ENCODE measurements at places on chromosomes 2 and 18. TPM values are rescaled to one million over a fixed set of nuclear protein-coding genes. Genes with fewer than 3 reads are reported as not detected.
A peak's percentile ranks its signal among the peaks of the same experiment; 100 is the strongest.

- DNase-seq: no peak
Observed at GRCh38 chr18:77749089-77749488, 499.4 kb downstream of the GALR1 start.

GRCh38 chr2:215664847-215665525 lies 229.1 kb upstream of the FN1 start:
- no peak for DNase-seq

- DNase-seq: no peak
Observed at GRCh38 chr2:144364944-144365738, 154.8 kb downstream of the ZEB2 start.

- DNase-seq: peak; percentile 24
Observed at GRCh38 chr18:57677262-57678211, 55.9 kb upstream of the NARS1 start.

- DNase-seq: peak; percentile 6
Observed at GRCh38 chr2:17879913-17880274, 1.4 kb downstream of the KCNS3 start.

GRCh38 chr2:25960920-25961319 lies 21.4 kb downstream of the KIF3C start:
- no peak for DNase-seq

DNA sequence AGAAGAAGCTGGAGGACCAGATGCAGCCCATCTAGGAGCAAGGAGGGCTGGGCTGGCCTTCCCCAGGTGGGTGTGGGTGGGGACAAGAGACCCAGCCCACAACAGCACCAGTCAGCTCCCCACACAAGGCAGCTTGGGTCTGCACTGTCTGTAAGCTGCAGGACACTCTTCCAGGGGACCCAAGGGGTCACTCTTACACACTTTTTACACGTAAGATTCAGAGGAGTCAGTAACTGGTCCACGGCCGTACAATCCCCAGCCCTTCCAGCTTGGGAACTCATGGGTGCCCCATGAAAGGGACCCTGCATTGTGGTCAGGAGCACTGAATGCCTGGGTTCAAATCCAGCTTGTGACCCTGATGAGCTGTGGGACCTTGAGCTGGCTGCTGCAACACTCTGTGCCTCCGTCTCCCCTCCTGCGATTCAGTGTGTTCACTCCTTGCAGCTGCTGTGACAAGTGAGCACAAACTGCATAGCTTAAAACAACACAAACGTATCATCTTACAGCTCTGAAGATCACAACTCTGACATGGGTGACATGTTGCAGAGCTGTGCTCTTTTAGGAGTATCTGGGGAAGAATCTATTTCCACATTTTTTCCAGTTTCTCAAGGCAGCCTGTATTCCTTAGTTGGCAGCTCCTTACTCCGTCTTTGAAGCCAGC lies 11.1 kb upstream of the SLC66A3 start:
- DNase-seq: no peak

DNA sequence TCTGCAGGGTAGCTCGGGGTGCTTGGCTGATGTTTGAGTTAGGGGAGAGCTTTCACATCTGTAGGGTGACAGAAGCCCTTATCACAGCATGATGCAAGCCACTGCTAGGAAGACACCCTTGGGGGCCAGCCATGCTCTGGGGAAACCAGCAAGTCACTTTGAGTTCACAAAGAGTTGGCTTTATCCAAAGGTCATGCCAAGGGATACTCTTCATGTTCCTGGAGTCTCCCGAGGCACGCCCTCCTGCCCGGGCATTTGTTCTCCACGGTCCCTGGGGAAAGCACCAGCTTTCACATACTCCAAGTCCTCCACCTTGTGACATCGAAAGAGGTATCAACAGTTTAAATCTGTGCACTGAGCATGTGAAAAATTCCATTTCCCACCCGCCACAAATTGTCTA lies 227.7 kb downstream of the VAPA start:
- peak; percentile 37 for DNase-seq

DNA sequence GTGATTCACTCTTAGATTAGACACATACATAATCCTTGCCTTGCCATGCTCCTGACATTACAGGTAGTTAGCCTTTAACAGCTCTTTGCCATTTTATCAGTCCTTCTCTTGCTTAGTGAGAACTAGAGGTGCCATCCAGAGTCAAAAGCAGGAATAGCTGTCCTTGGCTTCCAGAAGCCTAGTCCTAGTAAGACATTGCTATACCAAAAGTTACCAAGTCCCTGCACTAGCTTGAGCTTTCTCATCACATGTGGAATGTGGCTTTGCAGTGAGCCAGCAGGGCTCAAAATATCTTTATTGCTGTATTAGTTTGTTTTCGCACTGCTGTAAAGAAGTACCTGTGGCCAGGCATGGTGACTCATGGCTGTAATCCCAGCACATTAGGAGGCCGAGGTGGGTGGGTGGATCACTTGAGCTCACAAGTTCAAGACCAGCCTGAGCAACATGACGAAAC lies 104.7 kb upstream of the NOSTRIN start:
- DNase-seq: no peak

- no peak for DNase-seq
Observed at GRCh38 chr2:120905298-120905697, 169.6 kb downstream of the GLI2 start.

GRCh38 chr2:167817422-167817821 lies 430.0 kb downstream of the STK39 start:
- no peak for DNase-seq

- no peak for DNase-seq
Observed at GRCh38 chr2:69538872-69539548, 101.8 kb upstream of the NFU1 start.

- DNase-seq: no peak
Observed at GRCh38 chr2:96539215-96539920, 2.8 kb downstream of the ARID5A start.

- DNase-seq: peak; percentile 39
Observed at GRCh38 chr2:174485788-174486562, 854 bp downstream of the GPR155 start.

DNA sequence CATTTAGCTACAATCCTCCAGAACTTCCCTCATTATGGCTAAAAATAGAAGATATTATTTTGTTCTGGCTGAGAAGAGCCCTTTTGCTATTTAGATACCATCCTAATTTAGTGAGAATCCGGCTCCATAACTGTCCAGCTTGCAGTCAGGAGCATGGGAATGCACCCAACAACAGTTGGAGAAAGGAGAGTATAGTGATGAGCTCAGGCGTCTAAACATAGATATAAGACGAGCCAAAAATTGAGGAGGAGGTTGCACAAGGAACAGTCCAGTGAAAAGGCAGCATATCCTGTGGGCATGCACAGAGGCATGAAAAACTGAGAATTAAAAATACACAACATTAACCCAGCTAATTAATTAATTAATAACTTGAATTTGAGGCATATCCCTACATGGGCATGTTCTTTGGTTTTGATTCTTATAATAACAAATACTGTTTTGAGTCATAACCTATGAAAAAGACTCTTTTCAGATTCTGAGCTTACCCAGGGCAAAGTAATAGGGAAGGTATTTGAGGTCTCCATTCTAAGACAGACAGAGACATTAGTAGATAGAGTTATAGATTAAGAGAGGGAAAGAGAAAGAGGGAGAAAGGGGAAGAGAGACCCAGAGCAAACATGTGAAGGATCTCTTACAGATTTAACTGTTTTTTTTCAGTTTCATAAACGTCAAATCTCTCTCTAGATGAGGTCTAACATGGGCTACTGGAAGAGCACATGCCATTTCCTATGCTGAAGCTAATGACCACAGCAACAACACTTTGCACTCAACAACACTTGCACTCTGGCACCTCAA lies 311.2 kb downstream of the OSR1 start:
- no peak for DNase-seq

DNA sequence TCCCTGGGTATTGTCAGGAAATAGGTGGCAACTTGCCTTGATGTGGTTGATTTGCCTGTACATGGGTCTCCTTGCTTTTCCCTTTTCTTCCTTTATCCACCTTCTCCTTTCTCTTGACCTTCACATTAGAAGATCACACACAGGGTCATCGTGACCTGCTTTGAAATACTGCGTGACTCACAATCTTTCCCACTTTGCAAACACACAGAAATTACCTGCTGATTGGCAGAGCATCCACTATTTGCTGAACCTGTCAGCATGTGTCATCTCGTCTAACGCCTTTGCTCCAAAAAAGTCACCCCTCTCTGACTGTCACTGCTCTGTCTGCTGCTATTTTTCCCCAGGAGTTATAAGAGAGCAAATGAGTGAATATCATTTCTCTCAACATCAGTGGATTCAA lies 60.8 kb downstream of the MYO3B start:
- no peak for DNase-seq

- no peak for DNase-seq
Observed at GRCh38 chr18:37845498-37845897, 279.9 kb upstream of the CELF4 start.

DNA sequence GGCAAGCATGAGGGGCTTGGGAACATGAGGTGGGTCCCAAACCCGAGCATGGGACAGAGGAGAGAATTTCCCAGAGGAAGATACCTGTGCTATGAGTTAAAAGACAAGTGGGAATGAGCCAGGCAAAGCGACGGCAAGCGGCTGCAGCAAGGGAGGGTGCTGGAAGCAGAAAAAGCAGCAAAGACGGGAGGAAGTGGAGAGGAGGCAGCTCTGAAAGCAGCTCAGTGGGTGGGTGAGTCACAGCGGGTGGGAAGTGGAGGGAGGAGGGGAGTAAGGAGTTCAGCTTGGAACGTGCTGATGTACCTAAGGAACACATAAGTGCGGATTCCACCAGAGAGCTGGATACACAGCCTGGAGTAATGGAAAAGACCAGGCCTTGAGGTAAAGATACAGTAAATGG lies 41.4 kb downstream of the THUMPD2 start:
- no peak for DNase-seq

DNA sequence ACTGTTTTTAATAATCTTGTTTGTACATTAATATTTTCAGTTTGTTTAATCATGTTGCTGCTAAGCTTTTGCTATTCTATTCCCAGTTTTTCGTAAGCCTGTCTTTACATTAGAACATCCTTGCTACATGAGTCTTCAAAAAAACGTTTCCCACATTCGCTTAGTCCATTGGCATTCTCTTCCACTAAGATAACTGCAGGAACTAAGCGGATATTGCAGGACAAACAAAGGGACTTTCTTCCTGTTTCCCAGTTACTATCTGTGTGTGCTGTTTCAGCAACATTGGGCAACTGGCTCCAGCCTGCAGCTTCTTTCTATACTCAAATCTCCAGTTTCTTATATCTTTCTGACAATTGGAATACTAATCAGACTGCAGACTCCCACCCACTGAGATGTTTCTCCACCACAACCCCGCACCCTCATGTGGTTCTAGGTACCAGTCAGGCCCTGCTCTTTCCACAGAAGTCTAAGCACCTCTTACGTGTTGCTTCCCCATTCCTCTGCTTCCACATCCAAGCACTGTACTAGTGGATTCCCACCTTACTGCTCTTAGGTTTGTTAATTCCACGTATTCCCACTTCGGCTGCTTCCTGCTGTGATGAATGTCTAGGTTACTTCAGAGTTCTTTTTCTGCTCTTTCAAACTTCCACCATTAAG lies 420.3 kb downstream of the LRRTM4 start:
- no peak for DNase-seq

DNA sequence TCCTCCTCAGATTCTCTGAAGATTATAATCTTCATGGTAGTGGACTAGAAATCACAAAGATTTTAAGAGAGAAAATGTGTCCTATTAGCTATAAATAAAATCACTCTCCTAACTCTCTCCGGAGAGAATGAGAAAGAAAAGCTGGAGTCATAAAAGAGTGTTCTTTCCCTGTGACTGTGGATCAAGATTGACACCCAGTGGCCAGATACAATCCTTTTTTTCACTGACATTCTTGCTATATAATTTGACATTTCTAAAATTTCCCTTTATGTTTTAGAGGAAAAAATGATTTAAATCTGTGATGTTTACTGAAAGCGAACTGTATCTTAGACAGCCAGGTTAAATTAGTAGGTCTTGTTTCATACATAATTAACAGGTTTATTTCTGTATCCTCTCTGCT lies 35.4 kb upstream of the LRP2 start:
- no peak for DNase-seq

DNA sequence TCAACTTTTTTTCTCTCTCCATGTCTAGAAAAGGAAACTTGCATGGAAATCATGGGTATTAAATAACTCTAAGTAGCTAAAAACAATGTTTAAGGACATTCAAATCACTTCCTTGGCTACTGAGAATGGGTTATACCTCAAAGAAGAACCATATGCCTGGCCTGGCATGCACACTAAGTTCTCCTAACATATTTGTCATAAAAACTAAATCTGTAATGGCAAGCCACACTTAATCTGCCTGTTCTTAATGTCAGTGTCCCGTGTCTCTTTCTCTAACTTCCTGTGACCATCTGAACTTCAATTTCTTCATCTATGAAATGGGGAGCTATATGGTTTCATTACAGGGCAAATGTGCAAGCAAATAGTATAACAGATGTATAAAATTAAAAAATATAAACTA lies 11.1 kb downstream of the PDE1A start:
- no peak for DNase-seq

DNA sequence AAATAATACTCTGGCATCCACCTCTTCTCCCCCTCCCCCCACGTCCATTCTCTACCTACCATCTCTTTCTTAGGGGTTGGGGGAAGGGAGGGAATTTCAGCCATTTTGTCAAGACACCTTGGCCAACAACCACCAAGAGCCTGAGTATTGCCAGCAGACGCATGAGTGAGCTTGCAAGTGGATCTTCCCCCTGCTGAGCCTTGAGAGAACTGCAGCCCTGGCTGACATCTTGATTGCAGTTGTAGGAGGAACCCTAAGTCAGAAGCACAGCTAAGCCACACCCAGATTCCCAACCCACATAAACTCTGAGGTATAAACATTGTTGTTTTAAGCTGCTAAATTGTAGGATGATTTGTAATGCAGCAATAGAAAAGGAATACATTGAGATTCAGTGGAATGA lies 165.6 kb downstream of the TMEFF2 start:
- no peak for DNase-seq

GRCh38 chr2:222862106-222862908 lies 1.5 kb downstream of the ACSL3 start:
- DNase-seq: peak; percentile 28

DNA sequence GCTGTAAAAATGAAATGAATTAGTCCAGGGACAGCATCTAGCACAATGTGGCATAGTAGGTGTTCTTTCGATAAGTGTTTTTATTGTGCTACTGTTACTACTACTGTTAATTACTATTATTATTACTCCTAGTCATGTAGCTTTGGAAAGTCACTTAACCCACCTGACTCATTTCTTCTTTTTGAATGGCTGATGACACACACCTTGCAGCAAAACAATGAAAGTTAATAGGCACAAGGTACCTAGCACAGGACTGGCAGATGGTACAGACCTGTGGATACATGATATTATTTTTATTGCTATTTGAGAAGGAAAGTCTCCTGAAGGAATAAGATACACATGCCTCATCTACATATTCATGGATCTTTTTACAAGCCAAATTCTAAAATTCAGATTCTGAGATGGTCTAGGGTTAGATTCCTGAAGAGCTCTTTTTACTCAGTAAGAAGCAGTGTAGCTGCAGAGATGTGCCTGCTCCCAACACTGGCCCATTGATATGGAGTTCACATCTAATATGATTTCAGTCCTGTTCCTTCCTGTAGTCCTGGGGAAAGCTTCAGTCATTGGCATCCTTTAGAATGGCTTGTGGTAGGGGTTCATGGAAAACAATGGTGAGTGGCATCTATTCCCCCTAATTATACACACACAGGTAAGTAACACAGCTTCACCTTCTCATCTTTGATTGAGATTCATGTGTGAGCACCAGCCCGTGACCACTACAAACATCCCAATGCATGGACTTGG lies 7.9 kb upstream of the ERMN start:
- DNase-seq: no peak

Gene ST3GAL5
- total RNA-seq: 18.8 TPM

Gene KCNJ13
- total RNA-seq: not detected

Gene RAB1A
- 53.7 TPM for total RNA-seq

Gene SCLY
- 32.4 TPM for total RNA-seq

Gene IL1RL1
- total RNA-seq: 12.5 TPM

Gene RPRM
- total RNA-seq: not detected

Gene MAPK4
- total RNA-seq: 1.0 TPM

Gene C2orf80
- total RNA-seq: not detected

Gene CACNB4
- total RNA-seq: 1.3 TPM
